Germinal center (tissue), 1 donor: ENCODE measurements at places on chromosomes 13 and 19.

- no peak for DNase-seq
These were observed 9.6 kb upstream of the PRKD2 start for GRCh38 chr19:46726551-46726950.

GRCh38 chr19:40601134-40601974 is at the start of gene LTBP4:
Gene LTBP4, plus strand, starts transcription at chr19:40601369. Its CDS starts 19 bp downstream, at chr19:40601388.
- DNase-seq = no peak

DNA sequence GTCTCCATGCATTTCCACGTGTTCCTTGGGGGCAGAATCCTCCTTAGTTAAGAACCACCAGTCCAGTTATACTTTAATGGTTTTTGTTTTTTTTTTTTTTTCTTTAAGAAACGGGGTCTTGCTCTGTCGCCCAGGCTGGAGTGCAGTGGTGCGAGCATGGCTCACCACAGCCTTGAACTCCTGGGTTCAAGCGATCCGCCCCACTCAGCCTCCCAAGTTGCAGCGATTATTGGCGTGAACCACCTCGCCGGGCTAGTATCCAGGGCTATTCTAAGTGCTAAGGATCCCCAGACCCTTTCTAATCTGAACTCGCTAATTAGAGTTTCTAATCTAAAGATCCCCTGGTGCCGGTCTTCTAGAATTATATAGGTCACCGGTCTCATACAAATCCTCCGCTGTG is 9.6 kb downstream of the ABHD8 start:
- DNase-seq = no peak

DNA sequence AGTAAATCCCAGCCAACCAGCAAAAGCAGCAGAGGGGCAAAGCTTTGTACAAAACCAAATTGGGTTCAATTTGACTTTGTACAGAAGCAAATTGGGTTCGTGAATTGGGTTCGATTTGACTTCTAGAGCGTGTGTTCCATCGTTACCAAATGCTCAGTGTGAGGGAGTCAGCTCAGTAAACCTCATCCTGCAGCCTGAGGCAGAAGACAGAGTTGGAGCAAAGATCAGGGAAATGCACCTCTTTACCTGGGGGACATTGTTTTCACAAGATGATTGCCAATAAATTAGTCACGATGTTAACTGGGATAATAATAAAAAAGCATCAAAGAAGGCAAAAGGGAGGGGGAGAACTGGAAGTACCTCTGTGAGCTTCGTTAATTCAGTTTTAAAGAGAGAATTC is 1.5 kb downstream of the RAB20 start:
- no peak for DNase-seq

DNA sequence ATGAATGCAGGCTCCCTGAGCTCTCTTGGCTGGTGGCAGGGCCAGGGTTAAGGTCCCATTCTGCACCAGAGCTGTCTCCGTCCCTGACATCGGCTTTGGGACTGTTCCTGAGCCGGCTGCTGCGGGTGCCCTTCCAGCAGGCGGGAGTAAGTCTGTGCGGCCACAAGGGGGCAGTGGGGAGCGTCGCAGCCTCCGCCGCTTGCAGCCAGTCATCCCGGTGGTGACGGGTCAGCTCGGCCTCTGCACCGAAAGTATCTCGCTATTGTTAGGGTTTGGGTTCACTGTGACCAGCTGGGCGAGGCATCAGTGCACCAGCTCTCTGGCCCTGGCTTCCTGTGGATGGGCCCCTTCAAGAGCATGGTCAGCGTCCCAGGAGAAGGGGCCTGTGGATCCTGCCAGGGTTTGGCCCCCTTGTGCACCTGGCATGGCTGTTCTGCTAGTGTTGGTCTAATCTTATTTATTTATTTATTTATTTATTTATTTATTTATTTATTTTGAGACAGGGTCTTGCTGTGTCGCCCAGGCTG is 15.1 kb downstream of the NDUFB7 start:
- DNase-seq = peak; percentile 81

- no peak for DNase-seq
These were observed 1436.4 kb downstream of the UQCRFS1 start for GRCh38 chr19:27776524-27776923.

GRCh38 chr13:97257800-97258799 is 36.0 kb downstream of the MBNL2 start:
- DNase-seq = no peak

DNA sequence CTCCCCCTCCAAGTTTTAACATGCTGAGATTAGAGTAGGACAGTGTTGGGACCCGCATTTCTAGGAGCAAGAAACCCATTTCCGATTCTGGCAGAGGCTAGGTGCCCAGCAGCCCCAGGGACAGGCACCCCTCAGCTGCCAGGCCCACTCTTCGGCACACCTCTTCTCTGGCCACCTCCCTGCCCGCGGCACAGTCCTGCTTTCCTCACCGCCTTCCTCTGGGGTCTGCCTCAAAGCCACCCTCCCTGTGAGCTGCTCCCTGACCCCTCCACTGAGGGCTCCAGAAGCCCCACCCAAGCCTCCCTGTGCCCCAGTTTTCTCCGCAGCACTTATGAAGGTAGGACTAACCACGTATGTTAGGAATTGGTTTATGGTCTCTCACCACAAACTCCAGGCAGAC is 79.9 kb downstream of the STK24 start:
- no peak for DNase-seq

- DNase-seq = no peak
These were observed 38.7 kb downstream of the CCDC70 start for GRCh38 chr13:51900471-51900870.

GRCh38 chr13:42364613-42365000 is 92.7 kb downstream of the AKAP11 start:
- DNase-seq = no peak

GRCh38 chr19:7868671-7869452 is 5.3 kb downstream of the PRR36 start:
- DNase-seq = peak; percentile 92

- no peak for DNase-seq
These were observed 431.4 kb downstream of the FGF9 start for GRCh38 chr13:22102271-22102670.

DNA sequence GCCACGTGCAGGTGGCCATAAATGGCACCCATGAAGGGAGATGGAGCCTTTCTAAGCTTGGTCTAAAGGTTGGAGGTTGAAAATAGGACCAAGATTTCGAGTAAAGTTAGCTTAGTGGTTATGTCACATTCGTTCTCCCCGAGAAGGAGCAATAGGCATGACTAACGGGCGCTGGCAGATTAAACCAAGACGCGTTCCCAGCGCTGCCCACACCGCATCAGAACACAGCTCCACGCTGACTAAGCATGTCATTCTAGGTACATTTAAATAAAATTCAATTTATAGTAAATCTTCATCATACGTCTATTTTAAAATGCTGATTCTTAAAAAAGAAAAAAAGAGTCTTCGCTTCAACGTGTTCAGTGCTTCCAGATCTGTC is 95.0 kb upstream of the IRS2 start:
- DNase-seq = no peak

DNA sequence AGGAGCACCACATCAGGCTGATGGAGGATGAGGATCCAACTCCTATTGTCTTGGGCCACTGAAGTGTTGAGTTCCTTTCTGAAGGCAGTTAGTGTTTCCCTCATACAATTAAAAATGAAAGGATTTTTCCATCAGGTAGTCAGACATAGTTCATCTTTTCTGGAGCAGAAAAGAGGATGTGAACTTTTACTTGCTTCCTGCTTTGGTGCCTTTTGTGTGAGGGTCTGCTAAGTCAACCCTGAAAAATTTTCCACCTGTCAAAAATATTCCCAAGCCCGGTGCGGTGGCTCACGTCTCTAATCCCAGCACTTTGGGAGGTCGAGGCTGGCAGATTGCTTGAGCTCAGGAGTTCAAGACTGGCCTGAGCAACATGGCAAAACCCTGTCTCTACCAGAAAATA is 43.9 kb downstream of the RGCC start:
- peak; percentile 20 for DNase-seq

- peak; percentile 84 for DNase-seq
These were observed 9.3 kb downstream of the ZNF787 start for GRCh38 chr19:56111601-56112312.

- no peak for DNase-seq
These were observed 475 bp upstream of the ZC3H4 start for GRCh38 chr19:47113850-47114651.

- peak; percentile 24 for DNase-seq
These were observed 21.1 kb downstream of the PROSER1 start for GRCh38 chr13:39016787-39017186.

GRCh38 chr13:114090476-114090875 is 41.9 kb downstream of the RASA3 start:
- no peak for DNase-seq

DNA sequence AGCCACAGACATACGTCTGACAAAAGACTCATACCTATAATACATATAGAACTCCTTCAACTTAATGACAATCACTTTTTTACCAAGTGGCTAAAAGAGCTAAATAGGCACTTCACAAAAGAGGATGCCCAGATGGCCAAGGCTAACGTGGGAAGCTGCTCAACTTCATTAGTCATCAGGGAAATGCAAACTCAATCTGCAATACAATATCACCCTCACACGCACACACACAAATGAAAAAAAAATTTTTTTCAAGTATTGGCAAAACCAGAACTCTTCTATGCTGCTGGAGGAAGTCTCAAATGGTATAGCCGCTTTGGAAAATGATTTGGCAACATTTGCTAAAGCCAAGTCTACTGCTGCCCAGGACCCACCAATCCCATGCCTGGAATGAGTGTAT is 14.6 kb upstream of the DNMT1 start:
- no peak for DNase-seq

DNA sequence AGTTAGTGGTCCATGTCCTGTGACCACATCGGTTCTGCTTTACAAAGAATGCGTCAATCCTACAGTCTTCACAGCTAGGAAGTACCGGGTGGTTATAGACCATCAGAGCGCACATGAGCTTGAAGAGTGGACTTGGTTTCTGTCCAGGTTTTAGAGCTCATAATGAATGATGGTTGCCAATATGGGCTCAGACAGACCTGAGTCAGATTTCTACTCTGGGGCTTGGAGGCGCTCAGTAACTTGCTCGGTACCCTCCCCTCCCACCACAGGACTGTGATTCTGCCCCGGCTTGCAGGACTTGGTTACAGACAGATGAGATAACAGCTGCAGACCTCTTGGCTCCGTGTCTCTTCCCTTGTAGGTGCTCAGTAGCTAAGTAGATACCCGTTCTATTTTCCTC is 284.7 kb downstream of the TSHZ3 start:
- DNase-seq = no peak

- no peak for DNase-seq
These were observed 927 bp upstream of the TSHZ3 start for GRCh38 chr19:31350033-31350692.

DNA sequence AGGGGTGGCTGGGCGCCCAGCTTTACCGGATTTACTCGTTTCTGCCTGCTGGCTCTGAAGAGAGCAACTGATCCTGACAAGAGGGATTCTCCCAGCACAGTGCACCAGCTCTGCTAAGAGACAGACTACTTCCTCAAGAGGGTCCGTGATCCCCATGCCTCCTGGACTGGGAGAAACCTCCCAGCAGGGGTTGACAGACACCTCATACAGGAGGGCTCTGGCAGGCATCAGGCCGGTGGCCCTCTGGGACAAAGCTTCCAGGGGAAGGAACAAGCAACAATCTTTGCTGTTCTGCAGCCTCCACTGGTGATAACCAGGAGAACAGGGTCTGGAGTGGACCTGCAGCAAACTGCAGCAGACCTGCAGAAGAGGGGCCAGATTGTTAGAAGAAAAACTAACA is 1192.5 kb upstream of the PRR20A start:
- DNase-seq = no peak

DNA sequence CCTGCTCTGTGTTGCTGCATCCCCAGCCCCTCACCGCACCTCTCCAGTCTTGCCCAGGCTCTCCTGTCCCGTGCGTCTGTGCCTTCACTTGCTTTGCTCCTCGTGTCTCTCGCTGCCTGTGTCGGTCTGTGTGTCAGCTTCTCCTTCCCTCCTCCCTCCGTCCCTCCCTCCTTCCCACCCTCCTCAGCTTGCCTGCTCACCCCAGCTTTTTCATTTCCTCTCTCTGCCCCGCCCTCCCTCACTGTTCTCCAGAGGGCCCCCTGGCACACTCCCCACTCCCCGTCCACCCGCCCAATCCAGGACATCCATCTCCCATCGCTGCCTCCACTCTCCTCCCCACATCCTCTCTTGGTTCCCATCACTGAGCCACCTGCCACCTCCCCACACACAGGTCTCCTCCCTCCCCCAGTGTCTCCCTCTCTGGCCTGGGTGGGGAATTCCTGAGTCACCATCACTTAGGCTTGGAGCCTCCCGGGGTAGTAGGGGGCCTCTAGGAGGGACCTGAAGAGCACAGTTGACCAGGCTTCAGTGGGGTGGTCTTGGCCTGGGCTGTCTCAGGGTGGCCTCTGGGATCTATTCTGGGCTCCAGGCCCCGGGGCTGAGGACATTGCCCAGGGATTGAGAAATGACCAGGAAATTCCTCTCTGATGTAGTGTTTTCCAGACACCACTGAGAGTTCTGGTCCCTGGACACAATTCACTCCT is at the start of gene PTGIR:
Gene PTGIR, minus strand, starts transcription at position 132 of the 704 bp plus-strand sequence. CDS start 864 bp downstream, outside the sequence.
- no peak for DNase-seq

GRCh38 chr19:45585158-45585577 is 566 bp upstream of the OPA3 start:
- DNase-seq = no peak

DNA sequence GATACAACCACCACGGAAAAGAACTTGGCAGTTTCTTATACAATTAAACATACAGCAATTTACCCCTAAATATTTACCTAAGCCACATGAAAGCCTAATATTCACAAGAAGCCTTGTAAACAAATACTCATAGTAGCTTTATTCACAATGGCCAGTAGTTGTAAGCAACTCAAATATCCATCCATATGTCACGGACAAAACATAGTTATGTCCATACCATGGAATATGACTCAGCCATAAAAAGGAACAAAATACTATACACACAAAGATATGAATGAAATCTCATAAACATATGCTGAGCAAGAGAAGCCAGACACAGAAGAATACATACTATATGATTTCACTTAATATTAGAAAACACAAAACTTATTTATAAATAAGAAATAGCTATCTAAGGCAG is 12.9 kb downstream of the PSPC1 start:
- DNase-seq = no peak

DNA sequence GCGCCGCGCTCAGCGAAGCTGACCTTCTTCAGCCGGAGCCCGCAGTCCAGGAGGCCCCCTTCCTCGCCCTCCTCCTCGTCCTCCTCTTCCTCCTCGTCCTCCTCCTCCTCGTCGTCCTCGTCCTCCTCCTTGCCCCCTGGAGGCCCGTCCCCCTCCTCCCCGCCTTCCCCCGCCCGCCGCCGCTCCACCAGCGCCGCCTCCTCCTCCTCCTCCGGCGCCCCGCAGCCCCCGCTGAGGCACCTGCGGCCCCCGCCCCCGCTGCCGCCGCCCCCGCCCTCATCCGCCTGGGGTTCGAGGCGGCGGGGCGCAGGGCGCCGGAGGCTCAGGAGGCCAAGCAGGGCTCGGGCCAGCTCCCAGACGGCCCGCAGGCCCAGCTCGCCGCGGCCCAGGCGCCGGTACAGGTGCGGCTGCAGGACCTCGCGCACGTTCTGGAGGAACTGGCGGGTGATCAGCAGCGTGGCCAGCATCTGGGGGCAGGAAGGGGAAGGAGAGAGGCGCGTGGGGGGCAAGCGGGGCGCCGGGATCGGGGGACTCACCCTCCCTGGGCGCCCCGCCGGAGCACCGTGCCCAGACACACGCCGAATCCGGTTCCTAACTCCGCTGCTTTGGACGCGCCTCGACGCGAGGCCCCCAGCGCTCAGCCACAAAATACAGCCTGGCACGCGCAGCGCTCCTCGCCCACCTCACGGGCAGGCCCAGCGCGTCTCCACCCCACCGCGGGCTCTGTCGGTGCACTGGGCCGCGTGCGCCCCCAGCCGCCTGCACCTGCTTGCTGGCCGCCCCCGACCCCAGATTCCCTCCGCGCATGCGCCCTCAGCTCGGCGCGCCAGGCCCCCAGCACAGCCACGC is 5.9 kb downstream of the ANO8 start:
- DNase-seq = no peak

GRCh38 chr19:3821857-3822364 is 35.7 kb upstream of the MATK start:
- DNase-seq = peak; percentile 87

GRCh38 chr19:55650126-55650557 is 2.1 kb downstream of the CCDC106 start:
- DNase-seq = no peak
